GM12892 (cell line): ENCODE measurements at places on chromosomes 2 and 18.

DNA sequence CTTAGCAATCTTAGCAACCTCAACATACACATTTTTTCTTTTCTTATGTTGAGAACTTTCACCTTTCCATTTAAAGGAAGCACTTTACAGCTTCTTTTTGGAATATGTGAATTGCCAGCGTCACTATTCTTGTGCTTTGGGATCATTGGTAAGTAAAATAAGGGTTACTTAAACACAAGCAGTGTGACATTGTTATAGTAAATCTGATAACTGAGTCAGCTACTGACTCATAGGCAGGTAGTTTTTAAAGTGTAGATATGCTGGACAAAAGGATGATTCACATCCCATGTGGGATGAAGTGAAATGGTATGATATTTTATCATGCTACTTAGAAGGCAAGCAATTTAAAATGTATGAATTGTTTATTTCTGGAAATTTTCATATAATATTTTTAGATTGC is 637.2 kb downstream of the DCDC2C start:
- no peak for DNase-seq

- DNase-seq, result no peak
Measured at GRCh38 chr2:32360416-32360815, 3.6 kb downstream of the BIRC6 start.

- DNase-seq, result no peak
Measured at GRCh38 chr2:85265304-85265703, 62.5 kb downstream of the TGOLN2 start.

DNA sequence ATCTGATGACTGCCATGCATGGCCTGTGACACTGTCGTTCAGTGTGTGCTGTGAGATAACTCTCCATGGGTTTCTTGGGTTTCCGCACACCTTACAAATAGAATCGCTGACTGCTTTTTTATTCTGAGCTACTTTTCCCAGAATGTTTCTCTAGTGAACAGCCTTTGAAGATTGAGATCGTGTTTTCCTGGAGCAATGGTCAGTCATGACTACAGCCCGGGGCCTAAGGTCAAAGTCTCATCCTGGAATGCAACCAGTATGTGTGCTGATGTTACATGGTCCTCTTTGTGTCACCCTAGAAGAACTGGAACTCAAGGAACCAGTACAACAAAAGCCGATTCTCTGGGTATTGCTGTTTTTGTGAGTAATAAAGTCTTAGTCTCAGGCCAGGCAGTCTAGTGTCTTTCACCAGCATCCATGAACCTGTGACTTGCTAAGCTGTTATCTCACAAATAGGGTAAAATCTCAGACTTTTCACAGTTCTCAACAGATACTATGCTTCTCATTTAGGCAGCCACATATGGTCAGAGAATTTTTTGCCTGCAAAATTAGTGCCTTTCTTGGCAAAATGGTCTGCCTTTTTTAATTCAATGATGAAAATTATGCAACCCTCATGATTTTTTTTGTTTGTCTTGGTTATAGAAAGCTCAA is 124.9 kb upstream of the PIEZO2 start:
- no peak for DNase-seq

DNA sequence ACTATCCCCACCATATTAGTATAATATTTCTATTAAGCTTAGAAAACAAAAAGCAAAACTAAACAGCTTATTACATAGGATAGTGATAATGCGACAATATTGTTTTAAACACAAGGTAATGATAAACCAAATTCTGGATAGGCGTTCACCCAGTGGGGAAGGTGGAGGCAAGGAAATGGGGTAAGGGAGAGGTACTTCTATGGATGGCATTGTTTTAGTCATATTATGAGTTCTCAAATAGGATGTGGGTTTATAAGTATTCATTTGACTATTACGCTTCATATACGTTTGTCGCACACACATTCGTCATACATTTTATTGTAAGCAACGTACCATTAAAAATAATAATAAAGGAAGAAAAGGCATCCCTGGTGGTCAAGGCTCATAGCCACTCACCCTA is 88.8 kb upstream of the DNMT3A start:
- no peak for DNase-seq

DNA sequence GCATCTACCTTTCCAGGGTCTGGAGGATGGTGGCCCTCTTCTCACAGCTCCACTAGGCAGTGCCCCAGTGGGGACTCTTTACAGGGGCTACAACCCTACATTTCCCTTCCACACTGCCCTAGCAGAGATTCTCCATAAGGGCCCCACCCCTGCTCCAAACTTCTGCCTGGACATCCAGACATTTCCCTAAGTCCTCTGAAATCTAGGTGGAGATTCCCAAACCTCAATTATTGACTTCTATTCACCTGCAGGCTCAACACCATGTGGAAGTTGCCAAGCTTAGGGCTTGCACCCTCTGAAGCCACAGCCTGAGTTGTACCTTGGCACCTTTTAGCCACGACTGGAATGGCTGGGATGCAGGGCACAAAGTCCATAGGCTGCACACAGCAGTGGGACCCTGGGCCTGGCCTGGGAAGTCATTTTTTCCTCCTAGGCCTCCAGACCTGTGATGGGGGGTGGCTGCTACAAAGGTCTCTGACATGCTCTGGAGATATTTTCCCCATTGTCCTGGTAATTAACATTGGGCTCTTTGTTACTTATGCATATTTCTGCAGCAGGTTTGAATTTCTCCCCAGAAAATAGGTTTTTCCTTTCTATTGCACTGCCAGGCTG is 53.7 kb upstream of the ST3GAL5 start:
- no peak for DNase-seq
